ENCODE measurements at places on chromosomes 5 and 9.

- no peak for DNase-seq
These were observed 28.4 kb upstream of the TIFAB start for GRCh38 chr5:135480511-135480910.

GRCh38 chr9:35798658-35799374, 7.4 kb downstream of the NPR2 start:
- no peak for DNase-seq

GRCh38 chr5:15702102-15702501, 202.1 kb downstream of the FBXL7 start:
- no peak for DNase-seq

DNA sequence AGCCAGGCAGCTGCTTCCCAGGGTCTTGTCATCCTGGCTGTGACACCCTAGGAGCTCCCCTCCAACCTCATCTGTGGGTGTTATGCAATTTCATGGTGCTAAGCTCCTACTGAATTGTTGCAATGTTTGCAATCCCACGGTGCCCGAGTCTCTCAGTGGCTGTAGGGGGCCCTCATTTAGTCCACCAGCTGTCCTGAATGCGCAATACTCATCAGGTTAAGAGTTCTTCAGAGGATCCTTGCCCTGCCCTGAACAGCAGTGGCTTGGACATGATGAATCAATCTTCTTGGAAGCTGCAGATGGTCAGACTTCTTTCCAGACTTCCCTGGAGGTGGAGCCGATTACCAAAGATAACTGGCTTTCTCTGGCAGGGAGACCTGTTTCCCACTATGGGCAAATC, 584.1 kb downstream of the CCDC171 start:
- no peak for DNase-seq

- DNase-seq: no peak
These were observed 2.1 kb downstream of the CCDC192 start for GRCh38 chr5:127705120-127705892.

DNA sequence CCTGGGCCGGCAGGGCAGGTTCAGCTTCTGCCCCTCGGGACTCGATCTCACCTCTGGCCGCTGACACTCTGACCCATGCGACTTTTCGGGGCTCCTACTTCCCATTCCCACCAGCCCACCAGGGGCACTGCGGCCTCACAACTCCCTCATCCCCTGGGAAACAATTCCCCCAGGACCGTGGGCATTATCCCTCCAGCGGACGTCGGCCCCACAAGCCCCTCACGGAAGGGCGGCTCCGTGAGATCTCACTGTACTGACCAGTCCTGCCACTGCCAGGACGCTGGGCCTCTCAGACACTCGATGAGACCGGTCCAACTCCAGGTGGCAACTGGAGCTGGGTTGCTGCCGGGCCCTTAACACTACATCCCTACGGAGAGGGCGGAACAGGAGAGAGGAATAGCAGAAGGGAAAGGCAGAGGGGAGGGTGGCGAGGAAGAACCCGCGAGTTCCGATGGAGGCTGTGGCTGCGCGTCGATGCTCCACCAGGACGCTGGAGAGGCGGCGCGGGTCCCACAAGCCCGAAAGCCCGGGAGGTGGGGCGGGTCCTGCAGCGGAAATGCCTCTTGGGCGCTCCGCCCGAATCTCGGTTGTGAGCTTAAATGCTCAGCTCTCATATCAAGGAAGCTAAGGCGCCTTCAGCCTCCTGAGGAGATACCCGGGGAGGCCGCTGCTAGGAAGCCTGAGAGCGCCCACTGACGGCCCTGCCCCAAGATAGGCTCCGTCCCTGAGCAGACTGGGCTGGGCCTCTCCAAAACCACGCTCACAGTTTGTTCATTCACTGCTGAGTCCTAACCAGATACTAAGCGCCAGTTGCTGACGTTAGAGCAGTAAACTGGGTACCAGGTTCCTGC, 36.3 kb downstream of the VCP start:
- DNase-seq: peak; percentile 54

GRCh38 chr9:77183581-77183980, 6.2 kb downstream of the VPS13A start:
- no peak for DNase-seq

DNA sequence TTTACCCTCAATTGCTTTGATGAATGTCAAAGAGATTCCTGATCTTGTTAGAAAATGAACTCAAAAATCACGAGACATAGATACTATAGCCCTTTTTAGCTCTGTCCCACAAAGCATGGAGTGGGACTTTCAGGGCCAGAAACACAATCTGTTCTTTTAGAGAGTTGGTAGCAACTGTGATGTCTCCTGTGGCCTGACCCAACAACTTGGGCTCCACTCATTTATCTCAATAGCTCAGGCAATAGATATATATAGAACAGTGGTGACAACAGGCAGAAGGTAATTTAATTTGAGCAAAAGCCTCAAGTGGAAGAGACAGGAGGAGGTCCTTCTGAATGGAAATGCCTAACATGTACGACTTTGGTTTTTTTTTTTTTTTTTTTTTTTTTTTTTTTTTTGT, 25.2 kb downstream of the TLR4 start:
- DNase-seq: no peak

- no peak for DNase-seq
These were observed 8.8 kb downstream of the GRIN1 start for GRCh38 chr9:137147793-137148160.

GRCh38 chr5:88677943-88678769, 204.8 kb downstream of the MEF2C start:
- peak; percentile 71 for DNase-seq

- DNase-seq: no peak
These were observed 148.4 kb downstream of the MAN2A1 start for GRCh38 chr5:109838157-109838556.

DNA sequence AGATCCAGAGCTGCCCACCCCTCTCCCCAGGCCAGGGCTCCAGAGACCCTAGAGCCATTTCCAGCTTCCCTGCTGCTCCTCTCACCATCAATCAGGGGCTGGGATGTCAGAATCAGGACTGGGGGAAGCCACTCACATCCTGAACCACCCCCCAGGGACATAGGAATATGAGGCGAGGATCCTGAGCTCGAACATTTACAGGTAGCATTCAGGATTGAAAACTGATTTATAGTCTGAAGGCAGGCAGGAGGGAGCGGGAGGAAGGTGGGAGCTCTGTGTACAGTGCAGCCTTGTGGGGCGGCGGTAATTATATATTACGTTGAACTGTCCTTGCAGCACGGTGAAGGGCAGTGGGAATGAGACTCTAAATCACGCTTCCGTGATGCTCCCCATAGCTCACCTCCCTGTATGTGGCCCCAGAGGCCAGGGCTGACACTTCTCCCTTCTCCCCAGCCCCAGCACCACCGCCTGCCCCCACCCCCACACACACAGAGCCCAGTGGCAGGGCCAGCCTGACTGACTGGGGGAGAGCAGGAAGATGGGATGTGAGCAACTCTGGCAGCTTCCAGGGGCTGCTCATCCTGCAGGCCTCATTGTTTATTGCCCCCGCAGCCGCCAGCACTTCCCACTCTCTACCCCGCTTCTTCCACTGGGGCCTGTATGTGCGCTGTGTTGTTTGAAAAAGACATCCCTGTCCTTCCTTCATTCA, 76.0 kb upstream of the HSPA9 start:
- DNase-seq: peak; percentile 69

GRCh38 chr5:135138116-135138850, 104.3 kb upstream of the PITX1 start:
- DNase-seq: no peak
